Vein endothelial cell (primary cell): ENCODE measurements at places on chromosomes 16 and 17. TPM values are rescaled to one million over a fixed set of nuclear protein-coding genes. Genes with fewer than 3 reads are reported as not detected.

The C16orf54 gene
- not detected in 2 replicates for total RNA-seq

The PPP1R27 gene
- total RNA-seq = not detected in 2 replicates

The OTOA gene
- under 0.01 and 0.29 TPM in 2 replicates for total RNA-seq

The CNGB1 gene
- under 0.01 TPM in 2 replicates for total RNA-seq

The PAFAH1B1 gene
- total RNA-seq = 104 and 124 TPM in 2 replicates

The CRYBA1 gene
- not detected in 2 replicates for total RNA-seq

The CPPED1 gene
- total RNA-seq = 42.5 and 44.4 TPM in 2 replicates
